ENCODE measurements at places on chromosomes 11 and 22.
A peak's percentile ranks its signal among the peaks of the same experiment; 100 is the strongest.

DNA sequence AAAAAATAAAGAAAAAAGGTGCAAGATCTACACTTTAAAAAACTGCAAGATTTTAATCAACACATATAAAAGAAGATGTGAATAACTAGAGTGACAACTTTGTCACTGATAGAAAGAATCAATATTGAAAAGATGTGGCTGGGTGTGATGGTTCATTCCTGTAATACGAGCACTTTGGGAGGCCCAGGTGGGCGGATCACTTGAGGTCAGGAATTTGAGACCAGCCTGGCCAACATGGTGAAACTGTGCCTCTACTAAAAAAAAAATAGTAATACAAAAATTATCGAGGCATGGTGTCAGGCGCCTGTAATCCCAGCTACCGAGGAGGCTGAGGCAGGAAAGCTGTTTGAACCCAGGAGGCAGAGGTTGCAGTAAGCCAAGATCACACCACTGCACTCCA, 21.0 kb upstream of the FBLN1 start:
- no peak for DNase-seq

DNA sequence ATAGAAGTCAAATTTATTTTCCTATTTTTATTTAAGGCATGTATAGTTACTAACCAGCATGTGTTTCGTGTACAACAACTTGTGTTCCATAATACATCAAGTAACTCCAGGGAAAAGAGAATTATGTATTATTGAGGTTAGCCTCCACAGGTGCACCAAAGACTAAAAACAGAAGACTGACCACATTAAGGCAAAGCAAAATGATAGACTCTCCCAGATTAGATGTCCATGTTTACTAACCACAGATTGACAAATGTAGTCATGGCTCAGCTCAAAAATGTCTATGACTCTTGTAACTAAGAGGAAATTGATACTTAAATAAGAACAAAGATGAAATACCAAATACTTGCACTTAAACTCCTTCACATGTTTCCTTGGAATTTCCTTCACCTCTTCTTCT, 238.5 kb downstream of the METTL15 start:
- no peak for DNase-seq

DNA sequence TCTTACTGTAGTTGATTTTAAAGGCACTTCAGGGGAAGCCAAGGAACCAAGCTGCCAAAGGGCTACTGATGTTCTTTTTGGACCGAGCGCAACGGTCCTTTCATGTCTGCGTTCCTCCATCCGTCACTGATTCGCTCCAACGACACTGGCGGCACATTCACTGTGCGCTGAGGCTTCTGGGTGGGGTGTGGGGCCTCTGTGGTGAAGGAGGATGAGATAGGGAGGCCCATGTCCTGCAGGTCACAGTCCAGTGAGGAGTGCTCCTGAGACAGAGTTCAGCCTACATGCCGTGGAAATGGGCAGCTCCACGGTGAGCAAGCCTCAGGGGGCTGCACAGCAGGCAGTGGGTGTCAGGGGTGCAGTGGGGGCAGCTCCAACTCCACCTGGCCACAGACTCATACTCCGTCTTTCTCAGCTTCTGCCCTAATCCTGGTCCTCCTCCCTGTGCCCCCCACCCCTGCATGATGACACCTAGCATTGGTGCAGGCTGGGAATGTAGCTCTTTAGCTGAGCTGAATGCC, 87.8 kb upstream of the SHANK2 start:
- no peak for DNase-seq

DNA sequence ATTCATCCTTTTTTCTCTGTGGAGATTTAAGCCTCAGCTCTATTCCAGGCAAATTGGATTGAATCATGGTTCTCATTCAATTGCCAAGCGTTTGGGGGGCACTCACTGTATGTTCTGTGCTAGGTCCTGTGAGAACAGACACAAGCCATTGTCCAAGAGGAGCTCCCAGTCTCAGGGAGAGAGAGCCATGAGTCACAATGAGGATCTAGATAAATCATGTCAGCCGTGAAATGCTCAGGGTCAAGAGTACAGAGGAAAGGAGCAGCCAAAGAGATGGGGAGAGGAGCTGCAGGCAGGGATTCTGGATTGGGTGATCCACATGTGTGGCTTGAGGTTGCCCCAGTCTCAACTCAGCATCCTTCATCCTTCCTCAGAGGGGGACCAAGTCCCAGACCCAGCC, 93.6 kb downstream of the FEZ1 start:
- no peak for DNase-seq

GRCh38 chr22:39293766-39294368, 25.6 kb downstream of the RPL3 start:
- no peak for DNase-seq

DNA sequence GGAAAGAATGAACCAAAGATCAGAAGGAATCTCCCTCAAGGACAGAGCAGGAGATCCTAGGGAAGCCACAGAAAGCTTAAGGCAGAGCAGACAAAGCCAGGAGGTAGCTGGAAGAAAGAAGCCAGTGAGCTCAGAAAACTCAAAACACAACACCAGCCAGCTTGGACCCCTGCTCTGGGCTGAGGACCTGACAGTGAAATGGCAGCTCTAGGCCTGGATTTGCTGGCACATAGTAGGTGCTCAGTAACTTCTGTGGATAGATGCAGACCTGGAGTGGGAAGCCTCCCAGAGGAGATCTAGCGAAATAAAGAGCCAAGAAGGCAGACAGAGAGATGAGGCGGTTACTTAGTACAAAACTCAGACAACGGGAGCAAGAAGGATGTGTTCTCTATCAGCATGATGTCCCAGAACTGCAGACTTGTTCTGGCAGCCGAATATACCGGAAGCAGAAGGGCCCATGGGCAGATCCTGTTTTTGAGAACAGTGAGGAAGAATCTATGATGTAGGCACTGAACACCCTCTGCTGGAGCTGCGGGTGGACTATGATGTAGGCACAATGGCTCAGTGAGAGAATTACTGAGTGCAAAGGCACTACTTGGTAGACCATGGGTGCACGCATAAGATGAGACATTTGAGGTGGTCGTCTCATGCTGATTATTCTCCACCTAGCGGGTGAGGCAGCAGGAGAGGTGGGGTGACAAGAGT, 4.8 kb downstream of the ROBO4 start:
- no peak for DNase-seq

GRCh38 chr11:21053466-21053865, 384.1 kb downstream of the NELL1 start:
- DNase-seq: no peak

GRCh38 chr11:68138237-68138636, 17.0 kb upstream of the CHKA start:
- no peak for DNase-seq

GRCh38 chr22:19506212-19506611, 18.0 kb downstream of the CLDN5 start:
- DNase-seq: no peak

DNA sequence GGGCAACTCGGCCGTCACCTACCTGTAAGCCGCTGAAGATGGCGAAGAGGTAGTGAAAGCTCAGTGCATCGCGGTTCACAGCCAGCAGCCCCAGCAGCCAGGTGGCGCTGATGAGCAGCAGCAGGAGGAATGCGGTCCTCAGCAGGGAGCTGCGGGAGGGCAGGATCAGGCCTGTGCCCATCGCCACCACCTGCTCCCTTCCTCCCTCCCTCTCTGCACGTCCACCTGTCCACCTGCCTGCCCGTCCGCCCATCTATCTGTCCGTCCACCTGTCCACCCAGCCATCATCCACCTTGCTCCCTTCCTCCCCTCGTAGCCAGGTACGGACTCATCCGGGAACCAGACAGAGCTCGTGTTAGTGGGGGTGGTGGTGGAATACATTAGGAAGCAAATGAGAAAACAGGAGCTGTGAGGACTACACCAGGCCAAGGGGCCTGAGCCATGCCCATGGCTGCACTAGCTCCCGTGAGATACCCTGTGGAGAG, 32.2 kb downstream of the TRMU start:
- peak; percentile 68 for DNase-seq

- DNase-seq: no peak
These were observed 47.9 kb downstream of the PACSIN2 start for GRCh38 chr22:42967005-42967404.

GRCh38 chr22:24437741-24438328, 10.4 kb downstream of the ADORA2A start:
- no peak for DNase-seq

DNA sequence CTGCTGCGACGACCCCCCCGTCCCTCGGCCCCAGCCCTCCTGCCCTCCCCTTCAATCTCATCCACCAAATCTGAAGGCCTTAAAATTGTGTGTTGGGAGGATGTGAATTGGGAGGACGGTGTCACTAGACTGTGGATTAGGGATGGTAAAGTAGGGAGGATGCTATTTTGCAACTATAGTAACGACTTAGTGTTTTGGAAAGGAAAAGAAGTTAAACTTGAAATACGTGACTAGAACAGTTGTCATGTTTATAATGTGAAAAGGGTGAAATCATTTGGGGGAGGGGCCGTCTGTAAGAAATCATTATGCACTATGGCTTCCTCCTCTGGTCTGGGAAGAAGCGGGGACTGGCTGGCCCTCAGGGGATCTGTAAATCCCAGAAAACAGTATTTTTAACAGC, 43.4 kb upstream of the NNMT start:
- DNase-seq: no peak

DNA sequence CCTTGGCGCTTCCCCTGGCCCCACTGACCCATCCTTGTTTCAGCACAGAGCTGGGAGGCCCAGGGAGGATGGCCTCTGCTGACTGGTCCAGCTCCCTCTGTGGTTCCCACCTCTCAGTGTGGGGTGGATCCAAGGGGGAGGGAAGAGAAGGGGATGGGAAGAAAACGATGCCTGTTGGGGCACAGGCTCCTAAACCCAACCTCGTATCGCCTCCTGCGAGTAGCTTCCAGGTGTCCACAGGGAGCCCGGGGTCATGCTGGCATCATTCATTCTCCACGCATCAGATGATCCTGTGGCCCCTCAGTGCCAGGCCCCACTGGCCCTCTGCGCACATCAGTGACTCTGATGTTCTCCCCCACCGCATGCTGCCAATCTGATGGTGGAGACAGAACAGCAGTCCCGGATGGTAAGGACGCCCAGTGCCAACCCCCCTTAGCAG, 5.1 kb downstream of the MYEOV start:
- no peak for DNase-seq

- DNase-seq: no peak
These were observed 19.4 kb upstream of the DGKZ start for GRCh38 chr11:46327829-46328228.

DNA sequence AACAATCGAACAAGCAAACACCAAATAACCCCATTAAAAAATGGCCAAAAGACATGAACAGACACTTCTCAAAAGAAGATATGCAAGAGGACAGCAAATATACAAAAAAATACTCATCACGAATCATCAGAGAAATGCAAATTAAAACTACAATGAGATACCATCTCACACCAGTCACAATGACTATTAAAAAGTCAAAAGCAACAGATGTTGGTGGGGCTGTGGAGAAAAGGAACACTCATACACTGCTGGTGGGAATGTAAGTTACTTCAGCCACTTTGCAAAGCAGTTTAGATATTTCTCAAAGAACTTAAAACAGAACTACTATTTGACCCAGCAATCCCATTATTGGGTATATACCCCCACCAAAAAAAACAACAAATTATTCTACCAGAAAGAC, 51.3 kb upstream of the FLI1 start:
- no peak for DNase-seq

- DNase-seq: no peak
These were observed 28.2 kb downstream of the GGT5 start for GRCh38 chr22:24216541-24217209.

All from erythroblast (primary cell).